ENCODE measurements at places on chromosomes 6 and 20.

DNA sequence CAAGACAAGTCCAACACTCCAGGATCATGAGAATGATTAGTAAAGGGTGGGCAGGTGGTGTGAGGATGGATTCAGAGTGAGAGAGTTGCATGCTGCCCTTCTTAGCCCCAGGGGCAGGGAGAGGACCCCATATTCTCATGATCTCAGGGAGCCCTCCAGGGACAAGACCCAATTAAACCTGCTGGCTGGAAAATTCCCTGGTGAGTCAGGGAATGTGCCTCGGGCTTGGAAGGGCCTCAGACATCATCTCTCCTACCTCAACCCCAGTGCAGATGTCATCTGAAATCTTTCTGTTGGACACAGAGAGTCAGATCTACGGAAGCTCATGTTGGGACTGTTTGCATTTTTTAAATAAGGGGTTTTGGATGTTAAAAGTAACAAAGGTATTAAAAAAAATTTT is 9.2 kb upstream of the SIRPD start:
- no peak for DNase-seq

DNA sequence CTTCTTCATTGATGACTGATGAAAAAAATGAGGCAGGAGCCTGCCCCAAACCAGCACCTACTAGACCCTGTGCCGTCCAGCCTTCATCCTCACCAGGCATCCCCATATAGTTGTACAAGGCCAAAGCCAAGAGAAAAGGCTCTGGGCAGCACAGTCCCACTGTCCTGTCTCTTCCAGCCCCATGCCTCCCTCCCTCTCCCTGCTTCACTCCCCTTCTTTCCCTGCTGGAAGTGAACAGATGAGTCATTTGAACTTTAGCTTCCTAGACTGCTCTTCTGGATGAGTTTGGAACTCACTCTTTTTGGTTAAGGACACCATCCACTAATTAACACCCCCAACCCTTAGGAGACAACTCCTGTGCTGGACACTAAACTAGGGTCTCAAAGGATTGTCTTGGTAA is 235.2 kb downstream of the LRFN2 start:
- no peak for DNase-seq

- no peak for DNase-seq
Measured at GRCh38 chr6:158402184-158402583, 89.9 kb downstream of the TULP4 start.

GRCh38 chr6:77337392-77337791 is 125.9 kb downstream of the HTR1B start:
- no peak for DNase-seq
